Renal cortex interstitium (tissue), 15 donors: ENCODE measurements at places on chromosomes 2 and 18. TPM values are rescaled to one million over a fixed set of nuclear protein-coding genes. Genes with fewer than 3 reads are reported as not detected.

HSPE1 gene
- polyA plus RNA-seq: 214 TPM

CYS1 gene
- 90.8 TPM for polyA plus RNA-seq

- DNase-seq: no peak
These were observed 731.6 kb downstream of the SOCS6 start for GRCh38 chr18:71020342-71021029.

DNA sequence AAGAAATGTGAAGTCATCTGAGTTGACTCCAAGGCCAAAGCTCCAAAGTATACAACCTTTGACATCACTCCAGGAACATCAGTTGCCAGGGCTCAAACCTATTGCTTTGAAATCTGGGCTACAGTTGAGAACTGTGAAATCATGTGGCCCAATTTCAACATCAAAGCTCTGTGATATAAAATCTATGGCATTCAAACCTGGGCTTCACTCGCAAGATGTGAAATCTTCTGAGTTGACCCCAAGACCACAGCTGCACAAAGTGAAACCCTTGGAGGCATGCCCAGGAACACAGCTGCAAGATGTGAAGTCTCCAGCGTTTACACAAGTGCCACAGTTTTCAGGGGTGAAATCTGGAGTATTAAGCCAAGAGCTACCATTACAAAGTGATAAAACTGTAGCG lies 9.4 kb upstream of the ZNF512 start:
- no peak for DNase-seq

CYTIP gene
- polyA plus RNA-seq: 2.2 TPM

ADD2 gene
- polyA plus RNA-seq: 6.2 TPM

DNA sequence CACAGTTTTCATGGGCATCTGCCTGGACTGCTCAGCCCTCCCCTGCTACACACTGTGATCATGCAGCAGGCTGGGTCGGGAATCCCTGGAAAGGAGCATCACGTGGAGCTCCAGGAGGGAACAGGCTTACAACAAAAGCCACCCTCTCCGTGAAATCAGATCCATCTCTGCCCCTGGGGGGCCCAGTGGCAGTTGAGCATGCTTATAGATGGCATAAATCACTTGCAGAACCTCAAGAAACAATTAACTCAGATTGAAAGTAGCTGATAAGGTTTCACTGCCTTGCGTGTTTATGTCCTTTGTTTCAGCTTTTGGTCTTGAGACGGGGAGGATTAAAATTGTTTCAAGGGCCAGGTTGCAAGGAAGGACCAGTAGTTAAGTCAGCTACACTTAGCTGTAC lies 354.8 kb upstream of the MEIS1 start:
- DNase-seq: no peak

DNA sequence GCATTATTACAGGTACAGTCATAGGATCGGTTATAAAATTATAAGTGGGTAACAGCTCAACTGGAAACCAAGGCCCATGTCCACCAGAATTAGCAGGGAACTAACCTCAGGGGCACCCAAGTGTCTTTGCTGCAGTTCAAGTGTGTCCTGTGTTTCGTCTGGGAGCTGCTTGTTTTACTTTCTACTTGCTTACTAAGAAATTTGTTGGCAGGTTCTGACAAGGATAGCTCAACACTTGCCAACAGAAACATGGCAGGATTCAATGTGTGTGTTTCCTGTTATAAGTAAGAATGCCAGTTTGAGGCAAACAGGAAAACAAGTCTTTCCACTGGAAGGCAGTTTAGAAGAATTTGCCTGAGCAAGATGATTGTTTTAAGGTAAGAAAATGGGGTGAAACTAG lies 104.5 kb downstream of the EPHA4 start:
- DNase-seq: no peak

DAW1 gene
- polyA plus RNA-seq: 0.45 TPM

HDAC4 gene
- polyA plus RNA-seq: 14.5 TPM

DNA sequence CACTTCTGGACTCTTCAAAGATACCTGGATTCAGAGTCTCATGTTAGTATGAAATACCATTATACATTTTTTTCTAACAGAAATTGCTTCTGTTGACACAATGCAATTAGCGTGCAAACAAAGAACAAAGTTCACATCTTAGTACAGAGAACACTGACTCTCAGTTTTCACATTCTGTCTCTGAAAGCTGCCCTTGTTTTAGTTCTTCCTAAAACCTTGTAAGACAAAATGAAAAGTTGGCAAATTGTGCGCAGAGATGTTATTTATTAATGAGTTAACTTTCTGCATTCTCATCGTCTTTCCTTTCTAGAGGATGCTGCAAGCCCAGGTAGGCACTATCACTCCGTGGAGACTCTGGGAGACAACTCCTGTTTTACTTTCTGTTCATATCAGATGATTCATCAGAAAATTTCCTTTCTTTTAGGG lies 377.3 kb upstream of the POU3F3 start:
- DNase-seq: no peak

- no peak for DNase-seq
These were observed 545.9 kb upstream of the GCFC2 start for GRCh38 chr2:76256458-76257088.

TRAK2 gene
- 44.9 TPM for polyA plus RNA-seq

GRCh38 chr2:104897515-104898184 lies 43.7 kb downstream of the POU3F3 start:
- no peak for DNase-seq

KIDINS220 gene
- polyA plus RNA-seq: 83.9 TPM

- DNase-seq: no peak
These were observed 522.1 kb downstream of the NRXN1 start for GRCh38 chr2:50509852-50510251.

GRCh38 chr2:144675731-144676130 lies 155.8 kb upstream of the ZEB2 start:
- no peak for DNase-seq

- no peak for DNase-seq
These were observed 7.5 kb downstream of the TTC32 start for GRCh38 chr2:19894134-19894792.

DYNAP gene
- not detected for polyA plus RNA-seq

DNA sequence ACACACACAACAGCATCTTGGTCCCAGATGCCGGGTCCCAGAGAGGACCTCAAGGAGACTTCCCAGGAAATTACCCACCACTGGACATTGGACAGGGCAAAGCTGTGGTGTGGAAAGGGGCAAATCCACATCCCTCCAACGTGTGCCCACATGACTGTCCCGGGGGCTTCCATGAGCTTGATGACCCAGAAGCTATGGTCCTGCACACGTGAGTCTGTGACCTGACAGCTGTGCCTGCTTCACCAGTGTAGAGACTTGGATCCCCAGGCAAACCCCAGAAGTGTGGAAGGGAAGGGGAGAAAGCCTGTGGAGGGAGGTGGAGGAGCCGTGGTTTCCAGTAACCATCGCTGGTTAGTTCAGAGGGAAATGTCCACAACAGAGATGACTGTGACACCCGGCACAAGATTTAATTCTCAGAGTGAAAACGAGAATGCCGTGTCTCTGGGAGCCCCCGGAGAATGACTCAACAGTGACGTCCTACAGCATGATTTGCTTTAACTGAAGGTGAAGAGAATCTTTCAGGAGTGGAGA lies 19.1 kb upstream of the GPR55 start:
- no peak for DNase-seq
